ENCODE measurements at places on chromosomes 4 and X. TPM values are rescaled to one million over a fixed set of nuclear protein-coding genes. Genes with fewer than 3 reads are reported as not detected.

GABRE gene
- not detected for total RNA-seq

EXOC1L gene
- total RNA-seq = not detected

MSANTD1 gene
- total RNA-seq = 0.62 TPM

PLAC1 gene
- total RNA-seq = not detected

ARHGAP6 gene
- not detected for total RNA-seq

FANCB gene
- total RNA-seq = 18.9 TPM

EDA gene
- total RNA-seq = 1.2 TPM

MAGEE1 gene
- 2.0 TPM for total RNA-seq

TRIM75 gene
- not detected for total RNA-seq

CYLC1 gene
- total RNA-seq = not detected

ZRSR2 gene
- 20.0 TPM for total RNA-seq

RHOXF2B gene
- not detected for total RNA-seq

PCDH11X gene
- total RNA-seq = not detected

OTUD4 gene
- 86.4 TPM for total RNA-seq

LRIT3 gene
- 0.09 TPM for total RNA-seq

SPANXN3 gene
- not detected for total RNA-seq
